ENCODE measurements at places on chromosomes 3 and 15. TPM values are rescaled to one million over a fixed set of nuclear protein-coding genes. Genes with fewer than 3 reads are reported as not detected.

GRCh38 chr3:150666167-150666566, 37.6 kb downstream of the ERICH6 start:
- peak; percentile 48 for DNase-seq

GRCh38 chr3:123272547-123272946, 70.8 kb downstream of the SEC22A start:
- DNase-seq, result no peak

SHQ1 gene
- total RNA-seq, result 22.2 TPM

PGBD4 gene
- 3.8 TPM for total RNA-seq
